ENCODE measurements at places on chromosomes 7 and 10.

DNA sequence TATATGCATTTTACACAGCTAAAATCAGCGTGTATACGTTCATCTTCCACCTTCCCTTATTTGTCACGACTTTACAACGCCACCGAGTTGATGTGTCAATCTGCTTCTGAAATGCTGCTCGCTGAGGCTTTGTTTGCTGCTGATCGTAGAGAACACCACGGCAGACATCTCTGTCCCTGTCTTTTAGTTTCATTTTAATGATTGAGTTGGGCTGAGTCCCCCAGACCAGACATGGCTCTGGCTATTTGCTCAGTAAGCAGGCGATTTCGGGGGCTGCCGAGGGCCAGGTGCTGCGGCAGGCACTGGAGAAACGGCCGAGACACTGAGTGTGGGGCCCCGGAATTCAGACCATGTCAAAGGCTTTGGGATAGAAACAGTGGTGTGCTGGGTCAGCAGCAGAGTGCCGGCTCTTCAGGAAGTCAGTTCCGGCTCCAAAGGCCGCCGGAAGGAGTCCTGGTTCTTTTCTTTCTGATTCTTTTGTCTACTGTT is 5.0 kb downstream of the LRRC27 start:
- DNase-seq: no peak

- no peak for DNase-seq
Measured at GRCh38 chr10:34290412-34291081, 524.5 kb downstream of the PARD3 start.

DNA sequence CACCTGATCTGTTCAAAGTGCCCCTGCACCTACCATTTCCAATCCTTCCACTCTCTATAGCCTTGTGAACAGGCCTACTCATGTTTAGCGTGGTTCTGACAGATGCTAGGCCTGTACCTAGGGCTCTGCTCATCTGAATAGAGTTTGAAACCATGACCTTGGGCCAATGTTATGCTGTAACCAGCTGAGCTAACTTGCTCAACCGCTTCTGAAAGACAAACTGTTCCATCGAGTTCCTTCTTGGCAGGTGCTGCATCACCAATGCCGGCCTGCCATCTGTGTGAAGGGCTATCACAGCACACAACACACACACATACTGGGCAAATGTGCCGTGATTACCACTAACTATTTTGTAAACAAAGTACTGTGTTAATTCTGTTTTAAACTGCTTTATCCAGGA is 419.0 kb upstream of the GALNT17 start:
- no peak for DNase-seq

- DNase-seq: no peak
Measured at GRCh38 chr7:79386688-79387422, 66.6 kb downstream of the MAGI2 start.

GRCh38 chr7:105806592-105807447 is 69.6 kb downstream of the ATXN7L1 start:
- DNase-seq: no peak

DNA sequence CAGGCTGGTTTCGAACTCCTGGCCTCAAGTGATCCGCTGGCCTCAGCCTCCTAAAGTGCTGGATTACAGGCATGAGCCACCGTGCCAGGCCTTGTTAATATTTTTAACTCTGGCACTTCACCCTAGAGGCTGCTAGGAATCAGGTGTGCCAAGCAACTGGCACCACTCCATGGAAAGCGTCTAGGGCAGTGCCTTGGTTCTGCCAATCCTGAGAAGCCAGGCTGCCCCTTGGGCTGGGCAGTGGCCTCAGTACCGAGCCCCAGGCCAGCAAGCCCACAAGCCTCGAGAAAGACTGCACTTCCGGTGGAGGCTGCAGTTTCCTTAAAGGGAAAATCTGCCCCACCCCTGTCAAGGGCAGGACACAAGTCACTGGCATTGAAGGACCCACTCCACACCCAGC is 11.3 kb downstream of the ALKBH4 start:
- DNase-seq: no peak

- no peak for DNase-seq
Measured at GRCh38 chr10:63716016-63716580, 194.9 kb downstream of the REEP3 start.

- no peak for DNase-seq
Measured at GRCh38 chr10:117476716-117477115, 65.8 kb upstream of the EMX2 start.

GRCh38 chr7:40402661-40403060 is 267.9 kb downstream of the SUGCT start:
- DNase-seq: peak; percentile 6

DNA sequence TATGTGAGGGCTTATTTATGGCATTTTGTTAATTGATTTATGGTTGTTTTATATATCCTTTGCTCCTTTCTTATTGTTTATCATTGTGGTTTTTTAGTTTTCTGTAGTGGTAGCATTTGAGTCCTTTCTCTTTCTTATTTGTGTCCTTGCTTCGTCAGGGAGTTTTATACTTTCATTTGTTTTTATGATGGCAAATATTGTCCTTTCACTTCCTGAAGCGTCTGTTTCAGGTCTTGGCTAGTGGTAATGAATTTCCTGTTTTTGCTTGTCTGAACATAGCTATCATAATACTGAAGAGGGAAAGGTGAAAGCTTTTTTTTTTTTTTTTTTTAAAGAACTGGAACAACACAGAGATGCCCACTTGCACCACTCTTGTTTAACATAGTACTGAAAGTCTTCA is 228.2 kb downstream of the ATRNL1 start:
- no peak for DNase-seq

DNA sequence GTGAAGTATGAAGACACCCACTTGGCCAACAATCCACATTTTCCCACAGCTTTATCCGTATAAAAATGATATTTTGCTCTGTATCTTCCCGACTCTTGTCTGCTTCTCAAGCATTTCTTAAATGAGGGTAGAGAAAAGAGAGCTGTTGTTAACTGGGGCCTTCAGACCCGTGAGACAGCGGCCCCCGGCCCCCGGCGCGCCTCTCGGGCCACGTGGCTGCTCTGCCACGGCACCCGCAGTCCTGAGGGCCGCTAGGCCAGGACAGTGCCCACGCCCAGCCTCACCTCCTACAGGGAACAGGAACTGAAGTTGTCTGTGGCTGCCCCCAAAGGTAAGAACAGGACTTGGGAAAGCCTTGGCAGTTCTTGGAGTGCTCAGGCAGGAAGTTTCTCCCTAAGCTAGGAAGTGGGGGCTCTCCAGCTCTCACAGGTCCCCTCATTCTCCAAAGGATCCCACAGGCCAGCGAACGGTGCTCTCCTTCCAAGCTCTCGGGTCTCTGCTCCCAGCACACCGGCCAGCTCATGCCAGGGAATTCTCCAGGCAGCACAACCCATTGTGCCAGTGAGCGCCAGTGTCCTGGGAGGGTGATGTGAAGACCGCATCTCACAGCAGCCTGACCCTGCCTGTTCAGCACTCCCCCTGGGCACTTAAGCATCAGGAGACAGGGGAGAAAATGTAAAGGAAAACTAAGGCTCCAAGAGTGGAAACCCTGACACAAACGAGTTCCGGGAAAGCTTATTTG is 230.3 kb upstream of the PFKP start:
- DNase-seq: no peak

- DNase-seq: no peak
Measured at GRCh38 chr7:76220185-76221057, 18.7 kb downstream of the SRRM3 start.

GRCh38 chr10:129627442-129627841 is 160.4 kb downstream of the MGMT start:
- no peak for DNase-seq

GRCh38 chr7:30266686-30267085 is 17.7 kb upstream of the ZNRF2 start:
- no peak for DNase-seq

DNA sequence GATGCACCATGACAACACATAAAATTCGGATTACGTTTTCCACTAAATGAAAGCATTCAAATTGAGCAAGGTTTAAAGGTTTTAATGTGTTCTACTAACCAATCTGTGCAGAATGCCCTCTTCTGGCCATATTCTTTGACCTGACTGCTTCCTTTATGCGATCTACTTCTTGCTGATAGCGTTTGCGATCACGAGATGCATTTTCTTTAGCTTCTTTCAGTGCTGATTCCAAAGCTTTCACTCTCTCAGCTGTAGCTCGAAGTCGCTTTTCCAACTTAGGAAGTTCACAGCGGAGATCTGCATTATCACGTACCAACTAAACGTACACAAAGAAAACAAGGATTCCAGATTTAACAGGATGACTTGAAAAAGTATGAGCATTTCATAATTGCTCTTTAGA is 39.2 kb downstream of the KIF5B start:
- DNase-seq: no peak

DNA sequence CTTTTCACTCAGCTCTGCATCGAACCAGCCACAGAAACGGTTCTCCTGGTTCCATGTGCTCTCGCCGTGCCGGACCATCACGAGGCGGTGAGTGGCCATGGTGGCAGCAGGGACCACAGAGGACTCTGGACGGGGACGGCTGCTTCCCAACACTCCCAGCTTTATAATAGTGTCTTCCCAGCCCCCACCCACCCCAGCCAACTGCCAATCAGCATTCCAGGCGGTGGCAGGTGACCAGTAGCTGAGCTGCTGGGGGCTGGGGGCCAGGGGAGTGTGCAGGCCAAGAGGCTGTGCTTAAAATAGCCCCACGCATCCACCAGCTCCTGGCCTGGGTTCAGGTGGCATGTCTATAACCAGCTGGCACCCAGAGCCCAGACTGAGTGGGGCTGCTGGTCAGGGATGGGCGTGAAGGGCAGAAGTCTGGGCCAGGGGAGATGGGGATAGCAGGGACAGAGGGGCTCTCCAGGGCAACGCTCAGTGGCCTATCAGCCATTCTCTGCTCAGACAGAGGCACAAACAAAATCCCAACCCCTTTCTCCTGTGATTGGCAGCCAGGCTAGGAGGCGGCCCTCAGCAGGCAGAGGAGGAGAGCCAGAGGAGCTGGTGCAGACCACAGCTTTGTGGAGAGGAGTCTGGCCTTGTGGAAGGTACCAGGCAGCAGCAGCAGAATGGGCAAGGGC is at the start of gene PGAM2:
Gene PGAM2 (minus strand): TSS at position 137 of the 680 bp plus-strand sequence. CDS start 38 bp downstream, at position 99.
- no peak for DNase-seq

- no peak for DNase-seq
Measured at GRCh38 chr10:43314626-43315495, 48.0 kb upstream of the RASGEF1A start.
